Kidney glomerular epithelial cell (primary cell): ENCODE measurements at places on chromosomes 12 and 14.

DNA sequence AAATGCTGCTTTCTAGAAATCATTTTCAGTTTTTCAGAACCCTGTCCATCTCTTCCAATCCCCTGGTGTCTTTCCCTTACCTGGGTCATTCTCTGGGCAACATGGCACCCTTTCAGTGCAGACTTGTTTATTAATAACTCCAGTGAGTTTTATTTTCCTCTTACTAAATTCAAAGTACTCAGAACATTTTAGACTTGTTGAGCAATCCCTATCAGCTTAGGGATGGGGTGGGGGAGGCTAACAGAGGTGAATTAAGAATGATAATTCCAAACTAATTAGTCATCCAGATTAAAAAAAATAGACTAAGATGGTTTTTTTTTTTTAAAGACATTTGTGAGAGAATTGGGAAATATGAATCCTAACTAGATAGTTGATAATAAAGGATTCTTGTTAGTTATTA, 10.7 kb downstream of the GPRC5A start:
- peak; percentile 19 for DNase-seq

DNA sequence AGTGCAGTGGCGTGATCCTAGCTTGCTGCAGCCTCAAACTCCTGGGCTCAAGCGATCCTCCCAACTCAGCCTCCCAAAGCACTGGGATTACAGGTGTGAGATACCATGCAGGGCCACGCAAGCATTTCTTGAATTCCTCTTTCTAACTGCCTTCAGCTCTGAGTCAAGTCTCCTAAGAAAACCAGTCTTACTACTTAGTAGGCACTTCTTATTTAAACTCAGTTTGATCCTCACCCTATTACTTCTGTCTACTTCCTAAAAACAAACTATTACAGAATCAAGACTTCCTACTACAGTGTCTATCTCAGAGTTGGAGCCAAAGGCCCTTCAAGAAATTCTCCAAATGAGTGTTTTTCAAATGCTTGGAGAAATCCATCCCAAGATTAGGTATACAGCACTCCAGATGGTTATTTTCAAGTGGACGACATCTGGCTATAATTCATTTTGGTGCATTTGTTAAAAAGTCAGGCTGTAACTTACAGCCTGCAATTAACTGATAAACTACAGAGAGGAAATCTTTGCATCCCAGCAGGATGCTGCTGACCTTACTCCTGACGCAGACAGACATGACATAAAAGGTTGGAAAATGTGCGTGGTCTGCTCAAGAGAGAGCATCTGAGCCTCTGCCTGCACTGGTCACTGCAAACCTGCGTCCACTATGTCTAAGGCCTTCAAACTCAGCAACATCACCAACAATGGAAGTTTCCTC, 34.7 kb downstream of the SSH1 start:
- no peak for DNase-seq

- DNase-seq: no peak
These were observed 2.8 kb downstream of the LRRC74A start for GRCh38 chr14:76829013-76829365.

DNA sequence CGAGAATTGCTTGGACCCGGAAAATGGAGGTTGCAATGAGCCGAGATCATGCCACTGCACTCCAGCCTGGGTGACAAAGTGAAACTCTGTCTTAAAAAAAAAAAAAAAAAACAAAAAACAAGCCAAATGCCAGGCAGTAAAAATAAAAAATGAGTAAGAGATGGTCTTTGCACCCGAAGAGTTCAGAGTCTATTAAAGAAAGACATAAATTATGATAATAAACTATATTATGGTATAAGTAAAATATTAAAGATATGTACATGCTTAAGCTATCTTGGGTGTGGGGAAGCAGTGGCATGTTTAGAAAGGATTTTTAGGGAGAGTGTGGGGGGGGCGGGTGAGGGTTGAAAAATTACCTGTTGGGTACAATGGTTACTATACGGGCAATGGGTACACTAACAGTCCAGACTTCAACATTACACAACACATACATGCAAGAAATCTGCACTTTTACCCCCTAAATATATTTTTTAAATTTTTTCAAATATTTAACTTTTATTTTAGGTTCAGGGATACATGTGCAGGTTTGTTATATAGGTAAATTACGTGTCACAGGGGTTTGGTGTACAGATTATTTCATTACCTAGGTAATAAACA, 99.3 kb downstream of the EEA1 start:
- DNase-seq: no peak

DNA sequence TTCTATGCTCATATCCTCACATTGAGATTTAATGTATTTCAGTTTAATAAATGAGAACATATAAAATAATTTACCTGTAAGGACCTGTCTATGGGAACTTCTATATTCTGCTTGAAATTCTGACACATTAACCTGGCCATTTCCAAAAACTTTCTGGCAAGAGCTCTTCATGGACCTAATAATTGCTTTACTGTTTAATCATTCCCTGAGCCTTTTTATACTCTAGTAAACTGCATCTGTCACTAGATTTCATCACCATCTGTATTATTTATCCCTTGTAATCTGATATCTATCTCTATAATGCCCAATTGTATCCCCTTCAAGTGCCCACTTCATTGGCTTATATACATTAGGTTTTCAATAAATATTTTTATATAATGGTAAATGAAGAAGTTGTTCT, 327.7 kb downstream of the RAD51B start:
- DNase-seq: peak; percentile 68

- peak; percentile 59 for DNase-seq
These were observed 6.6 kb downstream of the TSPAN19 start for GRCh38 chr12:85029456-85029855.

DNA sequence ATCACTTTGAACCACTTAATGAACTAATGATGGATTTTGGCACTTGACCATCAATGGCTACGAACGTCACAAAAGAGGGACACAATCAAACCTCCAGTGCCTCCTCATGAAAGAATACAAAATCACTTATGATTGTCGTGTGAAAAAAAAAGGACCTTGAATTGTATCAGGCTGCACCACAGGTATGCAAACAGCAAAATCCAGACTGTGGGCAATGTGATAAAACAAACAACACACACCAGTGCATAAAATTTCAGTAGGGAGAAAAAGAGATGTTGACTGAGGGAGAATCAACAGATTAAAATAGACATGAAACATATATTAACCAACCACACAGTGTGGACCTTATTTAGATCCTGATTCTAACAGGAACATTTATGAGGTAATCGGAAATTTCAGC, 2.6 kb downstream of the TSPAN8 start:
- no peak for DNase-seq

- DNase-seq: no peak
These were observed 1.5 kb downstream of the FLVCR2 start for GRCh38 chr14:75579882-75580281.

- no peak for DNase-seq
These were observed 12.6 kb upstream of the DIO2 start for GRCh38 chr14:80223696-80224465.

DNA sequence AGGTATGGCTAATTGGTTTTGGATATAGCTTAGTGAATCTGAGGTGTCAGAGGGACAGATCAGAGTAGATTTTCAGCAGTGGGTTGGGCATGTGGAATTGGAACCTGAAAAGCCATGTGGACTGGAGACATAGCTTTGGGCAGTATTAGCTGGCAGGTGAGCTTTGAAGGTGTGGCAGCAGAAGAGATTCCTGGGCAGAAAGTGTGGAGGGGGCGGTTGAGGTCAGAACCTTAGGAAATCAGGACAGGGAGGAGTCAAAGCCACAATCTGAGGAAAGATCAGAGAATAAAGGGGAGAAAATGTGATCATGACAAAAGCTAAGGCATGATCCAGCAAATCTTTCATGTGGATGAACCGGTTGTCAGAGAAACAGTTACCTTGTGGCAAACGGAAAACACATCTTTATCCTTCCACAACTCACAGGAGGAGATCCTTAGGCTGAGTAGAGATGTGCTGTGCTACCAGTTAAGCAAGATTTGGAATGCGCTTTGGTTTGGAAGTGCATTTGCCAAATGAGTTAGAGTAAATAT, 56.4 kb downstream of the PTGER2 start:
- DNase-seq: no peak

GRCh38 chr12:96399919-96400630, at the start of gene CDK17:
Gene CDK17 (minus strand): TSS chr12:96400439. CDS start chr12:96334836, 65,603 bp downstream.
- DNase-seq: peak; percentile 68

DNA sequence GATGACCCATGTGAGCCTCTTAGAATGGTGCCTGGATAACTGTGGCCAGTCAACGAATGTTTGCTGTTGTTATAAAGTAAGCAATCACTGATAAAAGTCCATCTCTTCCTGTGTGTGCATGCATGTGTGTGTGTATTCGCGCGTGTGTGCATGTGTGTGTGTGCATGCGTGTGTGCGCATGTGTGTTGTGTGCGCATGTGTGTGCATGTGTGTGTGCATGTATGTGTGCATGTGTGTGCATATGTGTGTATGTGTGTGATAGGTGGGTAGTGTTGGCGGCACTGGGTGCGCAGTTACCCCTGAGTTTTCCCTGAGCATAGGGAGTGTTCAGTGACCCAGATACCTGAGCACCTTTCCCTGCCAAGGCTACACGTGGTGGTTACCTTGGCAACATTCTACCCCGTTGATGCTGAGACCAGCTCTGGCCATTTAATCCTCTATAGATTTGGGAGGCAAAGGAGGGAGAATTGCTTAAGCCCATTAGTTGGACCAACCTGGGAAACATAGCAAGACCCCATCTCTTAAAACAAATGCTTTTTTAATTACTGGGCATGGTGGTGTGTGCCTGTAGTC, 137.8 kb downstream of the SLC15A4 start:
- DNase-seq: no peak

- no peak for DNase-seq
These were observed 364.8 kb downstream of the CACNA1C start for GRCh38 chr12:2417481-2418160.

GRCh38 chr14:96623676-96624484, 121.7 kb downstream of the PAPOLA start:
- DNase-seq: no peak

- DNase-seq: no peak
These were observed 198.2 kb upstream of the RGS6 start for GRCh38 chr14:71734076-71734475.

DNA sequence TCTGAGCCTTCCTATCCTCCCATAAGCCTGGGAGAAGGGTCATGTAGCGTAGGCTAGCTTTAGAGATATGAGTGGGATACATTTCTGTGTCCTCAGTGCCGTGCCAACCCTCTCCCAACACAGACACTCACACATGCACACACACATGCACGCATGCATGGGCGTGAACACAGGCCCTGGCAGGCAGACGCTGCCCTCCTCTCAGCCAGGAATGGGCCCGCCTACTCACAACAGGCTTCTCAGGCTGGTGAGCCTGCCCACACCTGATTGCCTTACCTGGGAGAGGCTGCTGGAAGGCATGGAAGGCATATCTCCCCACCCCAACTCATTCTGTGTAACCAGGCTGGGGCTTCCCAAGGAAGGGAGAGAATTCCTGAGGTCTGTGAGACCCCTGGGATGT, 12.8 kb upstream of the ACVR1B start:
- DNase-seq: no peak

- DNase-seq: no peak
These were observed 23.0 kb downstream of the ISCA2 start for GRCh38 chr14:74516451-74517160.

- no peak for DNase-seq
These were observed 9.1 kb upstream of the TDG start for GRCh38 chr12:103956509-103957027.

DNA sequence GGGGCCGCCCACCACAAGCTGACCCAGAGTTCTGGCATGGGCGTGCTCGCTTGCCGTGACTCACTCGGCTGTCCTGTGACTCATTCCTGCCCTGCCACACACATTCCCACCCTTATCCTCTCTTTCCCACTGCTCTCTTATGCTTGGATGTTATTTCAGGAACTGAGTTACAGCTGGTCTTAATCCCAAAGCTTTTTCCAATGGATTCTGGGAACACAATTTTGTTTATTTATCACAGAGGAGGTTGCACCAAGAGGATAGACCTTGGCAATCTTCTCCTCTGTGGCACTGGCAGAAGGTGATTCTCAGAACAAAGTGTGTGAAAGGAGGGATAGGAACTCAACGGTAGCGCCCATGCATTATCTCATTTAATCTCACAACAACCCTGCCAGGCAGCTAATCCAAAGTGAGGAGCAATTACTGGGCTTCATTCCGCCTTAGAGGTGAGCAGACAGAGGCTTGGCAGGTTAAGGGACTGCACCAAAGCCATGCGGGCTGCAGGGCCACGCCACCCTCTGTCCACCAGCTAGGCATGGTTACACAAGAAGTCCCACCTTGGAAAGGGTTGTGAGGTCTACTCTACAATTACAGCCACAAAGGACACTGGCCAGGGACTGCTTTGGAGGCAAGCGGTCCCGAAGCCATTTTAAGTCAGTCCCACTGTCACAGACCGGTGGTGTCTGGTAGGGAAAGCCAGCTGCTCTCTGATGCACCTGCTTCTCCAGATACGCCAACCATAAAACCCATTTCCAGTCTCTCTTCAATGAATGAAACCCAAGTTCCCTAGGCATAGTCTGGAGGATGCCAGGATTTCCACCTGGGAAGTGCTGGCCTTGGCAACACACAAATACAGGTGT, 32.9 kb downstream of the SYNE3 start:
- DNase-seq: peak; percentile 88

GRCh38 chr12:103493199-103493598, 2.6 kb downstream of the C12orf42 start:
- DNase-seq: no peak

GRCh38 chr14:25026476-25027137, 23.3 kb downstream of the STXBP6 start:
- DNase-seq: no peak

GRCh38 chr12:132886529-132887477, 602 bp downstream of the CHFR start:
- no peak for DNase-seq

- no peak for DNase-seq
These were observed 200.0 kb downstream of the GLT1D1 start for GRCh38 chr12:129053232-129053631.

DNA sequence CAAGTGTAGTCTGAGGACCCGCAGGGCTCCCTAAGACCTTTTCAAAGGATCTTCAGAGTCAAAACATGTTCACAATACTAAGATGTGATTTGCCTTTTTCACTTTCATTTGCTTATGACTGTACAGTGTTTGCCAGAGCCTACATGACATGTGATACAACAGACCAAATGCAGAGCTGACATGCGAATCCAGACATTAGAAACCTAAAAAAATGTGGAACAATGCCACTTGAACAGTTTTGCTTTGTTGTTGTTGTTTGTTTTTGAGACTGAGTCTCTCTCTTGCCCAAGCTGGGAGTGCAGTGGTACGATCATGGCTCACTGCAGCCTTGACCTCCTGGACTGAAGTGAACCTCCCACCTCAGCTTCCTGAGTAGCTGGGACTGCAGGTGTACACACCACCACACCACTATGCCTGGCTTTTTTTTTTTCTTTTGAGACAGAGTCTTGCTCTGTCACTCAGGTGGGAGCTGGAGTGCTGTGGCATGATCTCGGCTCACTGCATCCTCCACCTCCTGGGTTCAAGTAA, 5.3 kb upstream of the RAB35 start:
- no peak for DNase-seq

DNA sequence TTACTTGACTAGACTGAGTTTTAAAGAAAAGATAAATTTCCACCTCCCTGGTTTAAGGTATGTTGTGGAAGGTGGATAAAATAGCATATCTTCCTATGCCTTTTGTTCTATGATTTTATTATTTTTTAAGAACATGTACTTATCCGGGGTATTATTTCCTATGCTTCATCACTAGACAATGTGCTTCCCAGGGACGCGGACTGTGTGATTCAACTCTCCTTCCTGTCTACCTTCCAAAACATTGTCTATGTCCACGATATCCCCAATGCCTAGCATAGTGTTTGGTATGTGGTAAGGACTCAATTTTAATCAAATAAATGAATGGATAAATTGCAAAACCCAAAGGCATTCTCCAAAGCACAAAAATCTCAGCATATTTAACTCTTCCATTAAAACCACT, 8.3 kb upstream of the CCND2 start:
- no peak for DNase-seq

GRCh38 chr14:76902591-76902990, 76.4 kb downstream of the LRRC74A start:
- DNase-seq: no peak
